ENCODE measurements at places on chromosomes 2 and 18.

GRCh38 chr2:136351684-136352083 lies 233.7 kb upstream of the CXCR4 start:
- DNase-seq: no peak

GRCh38 chr18:36468161-36468560 lies 170.6 kb downstream of the FHOD3 start:
- no peak for DNase-seq

DNA sequence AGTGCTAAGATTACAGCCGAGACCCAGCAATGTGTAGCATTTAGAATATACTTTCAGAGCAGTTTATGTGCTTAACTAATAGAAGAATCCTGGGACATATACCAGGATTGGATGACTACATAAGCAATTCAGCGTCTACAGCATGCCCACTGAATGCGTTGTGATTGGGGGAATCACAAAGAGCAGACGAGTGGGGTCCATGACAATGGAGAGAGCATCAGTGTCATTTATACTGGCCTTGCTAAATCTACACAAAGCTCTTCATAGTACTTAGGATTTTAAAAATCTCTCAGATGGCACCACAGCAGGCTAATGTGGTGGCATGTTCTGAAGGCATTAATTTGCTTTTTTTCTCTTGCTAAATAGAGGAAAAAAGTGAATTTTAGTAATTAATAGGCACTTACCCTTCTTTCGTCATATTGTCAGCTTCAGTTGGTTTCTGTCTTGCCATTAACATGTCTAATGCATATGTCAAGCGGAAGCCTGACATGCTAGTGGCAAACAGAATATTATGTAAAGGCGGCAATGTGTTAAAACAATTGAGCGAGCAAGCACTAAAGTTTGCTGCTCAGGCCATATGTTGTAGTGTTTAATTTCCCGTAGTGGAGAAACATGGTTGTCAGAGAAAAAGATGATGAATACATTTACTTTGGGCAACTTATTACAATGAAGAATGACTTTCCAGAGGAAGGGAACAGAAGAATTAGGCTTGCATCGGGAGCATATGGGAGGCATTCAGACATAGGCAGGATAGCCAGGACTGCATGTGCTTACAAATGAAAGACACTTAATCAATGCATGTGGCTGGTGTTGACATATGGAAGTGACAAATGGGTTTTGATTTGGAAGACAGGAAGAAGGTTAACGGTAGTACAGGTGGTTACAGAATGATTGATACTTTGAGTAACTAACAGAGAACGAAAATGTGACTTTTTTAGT lies 145.2 kb downstream of the ICOS start:
- no peak for DNase-seq

DNA sequence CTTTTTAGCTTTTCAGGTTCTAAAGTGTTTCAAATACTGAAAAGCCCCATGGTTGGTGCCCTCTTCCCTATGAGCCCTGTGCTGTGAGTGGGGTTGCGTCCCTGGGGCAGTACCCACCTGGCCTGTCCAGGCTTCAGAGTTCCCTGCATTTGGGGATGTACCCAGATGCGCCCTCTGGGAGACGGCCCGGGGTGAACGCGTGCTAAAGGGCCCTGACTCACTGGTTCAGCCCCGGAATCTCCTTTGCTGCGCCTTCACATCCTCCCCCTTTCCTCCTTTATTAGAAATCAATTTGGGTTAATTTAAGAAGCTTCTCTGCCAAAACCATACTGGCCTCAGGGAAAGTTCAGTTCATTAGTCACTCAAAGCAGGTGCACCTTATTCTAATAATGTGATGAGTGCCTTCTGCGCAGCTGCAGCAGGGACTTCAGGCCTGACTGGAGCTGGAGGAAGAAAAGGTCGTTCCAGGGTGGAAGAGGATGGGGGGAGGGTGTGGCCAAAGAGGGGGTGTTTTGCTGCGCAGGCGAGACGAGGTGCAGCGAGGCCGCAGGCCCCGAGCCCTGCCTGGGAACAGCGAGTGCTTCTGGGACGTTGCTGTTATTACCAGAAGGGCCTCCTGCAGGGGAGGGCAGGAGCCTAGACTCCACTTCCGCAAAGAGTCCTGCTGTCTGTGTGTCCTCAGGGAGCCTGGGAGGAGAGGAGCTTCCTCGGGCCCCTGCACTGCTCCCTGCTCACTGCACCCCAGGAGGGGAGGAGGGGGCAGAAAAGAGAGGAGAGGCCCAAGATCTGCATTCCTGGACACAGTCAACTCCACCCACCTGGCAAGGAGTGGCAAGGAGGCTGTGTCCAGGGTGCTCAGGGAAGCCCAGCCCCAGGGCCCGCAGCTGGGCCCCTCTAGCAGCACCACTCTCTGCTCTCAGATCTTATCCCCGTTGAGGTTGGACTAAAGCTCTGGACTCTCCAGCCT lies 223.2 kb upstream of the PXDN start:
- DNase-seq: no peak

GRCh38 chr2:38671303-38671702 lies 5.4 kb downstream of the GALM start:
- DNase-seq: no peak

- peak; percentile 80 for DNase-seq
Measured at GRCh38 chr2:102063487-102063911, 71.7 kb downstream of the IL1R2 start.

DNA sequence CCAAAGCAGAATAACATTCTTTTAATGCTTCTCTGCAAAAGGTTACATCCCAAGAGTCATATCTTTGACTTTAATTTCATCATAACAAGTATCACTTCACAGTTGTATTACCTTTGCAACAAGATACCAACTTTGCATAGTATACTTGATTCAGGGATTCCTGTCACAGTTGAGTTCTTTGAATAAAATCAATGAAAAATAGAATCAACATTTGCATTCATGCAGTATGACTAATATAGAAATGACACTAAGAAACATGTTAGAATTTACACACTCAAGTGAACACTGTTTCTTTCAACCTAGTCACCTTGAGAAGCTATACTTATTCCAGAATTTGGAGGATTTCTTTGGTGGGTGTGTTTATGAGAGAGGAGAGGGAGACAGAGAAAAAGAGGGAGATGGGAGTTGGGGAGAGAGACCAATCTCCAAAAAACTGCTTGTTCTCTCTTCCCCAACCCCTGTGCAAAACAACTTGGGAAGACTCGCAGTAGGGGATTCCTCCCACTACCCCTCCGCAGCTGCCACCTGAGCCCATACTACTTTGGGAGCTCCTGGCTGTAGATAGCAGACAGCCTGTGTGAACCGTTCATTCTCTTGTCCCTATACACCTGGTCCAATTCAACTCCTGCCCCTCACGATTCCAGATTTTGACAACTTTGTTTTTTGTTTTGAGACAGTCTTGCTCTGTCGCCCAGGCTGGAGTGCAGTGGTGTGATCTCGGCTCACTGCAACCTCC lies 57.7 kb downstream of the PELI1 start:
- DNase-seq: no peak

GRCh38 chr18:59570101-59570775 lies 127.0 kb downstream of the CCBE1 start:
- no peak for DNase-seq

DNA sequence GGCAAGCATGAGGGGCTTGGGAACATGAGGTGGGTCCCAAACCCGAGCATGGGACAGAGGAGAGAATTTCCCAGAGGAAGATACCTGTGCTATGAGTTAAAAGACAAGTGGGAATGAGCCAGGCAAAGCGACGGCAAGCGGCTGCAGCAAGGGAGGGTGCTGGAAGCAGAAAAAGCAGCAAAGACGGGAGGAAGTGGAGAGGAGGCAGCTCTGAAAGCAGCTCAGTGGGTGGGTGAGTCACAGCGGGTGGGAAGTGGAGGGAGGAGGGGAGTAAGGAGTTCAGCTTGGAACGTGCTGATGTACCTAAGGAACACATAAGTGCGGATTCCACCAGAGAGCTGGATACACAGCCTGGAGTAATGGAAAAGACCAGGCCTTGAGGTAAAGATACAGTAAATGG lies 41.4 kb downstream of the THUMPD2 start:
- no peak for DNase-seq

- DNase-seq: no peak
Measured at GRCh38 chr18:5584746-5585417, 41.1 kb upstream of the EPB41L3 start.

DNA sequence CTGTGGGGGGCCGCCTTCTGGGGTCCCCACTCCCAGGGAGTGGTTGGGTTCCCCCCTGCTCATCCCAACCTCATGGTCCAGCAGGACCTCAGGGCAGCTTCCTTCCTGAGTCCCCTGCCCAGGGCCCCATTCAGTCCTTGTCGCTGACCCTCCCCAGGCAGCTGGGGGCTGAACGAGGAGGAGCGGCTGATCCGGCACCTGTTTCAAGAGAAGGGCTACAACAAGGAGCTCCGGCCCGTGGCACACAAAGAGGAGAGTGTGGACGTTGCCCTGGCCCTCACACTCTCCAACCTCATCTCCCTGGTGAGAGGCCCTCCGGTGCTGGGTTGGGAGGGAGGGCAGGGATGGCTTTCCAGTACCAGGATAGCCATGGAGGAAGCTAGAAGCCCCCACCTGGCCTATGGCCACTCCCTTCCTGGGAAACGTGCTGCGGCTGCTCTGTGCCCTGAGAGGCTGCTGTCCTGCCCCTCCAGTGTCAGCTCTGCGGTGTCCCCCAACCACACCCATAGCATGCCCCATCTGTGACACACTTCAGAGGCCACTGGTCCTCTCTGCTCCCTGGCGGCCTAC lies 497 bp downstream of the CHRND start:
- no peak for DNase-seq

GRCh38 chr18:6414118-6414722 lies 491 bp downstream of the L3MBTL4 start:
- DNase-seq: peak; percentile 87

- DNase-seq: no peak
Measured at GRCh38 chr2:101435001-101435862, 39.7 kb downstream of the RFX8 start.

GRCh38 chr2:150733051-150733618 lies 245.7 kb upstream of the RND3 start:
- DNase-seq: no peak

DNA sequence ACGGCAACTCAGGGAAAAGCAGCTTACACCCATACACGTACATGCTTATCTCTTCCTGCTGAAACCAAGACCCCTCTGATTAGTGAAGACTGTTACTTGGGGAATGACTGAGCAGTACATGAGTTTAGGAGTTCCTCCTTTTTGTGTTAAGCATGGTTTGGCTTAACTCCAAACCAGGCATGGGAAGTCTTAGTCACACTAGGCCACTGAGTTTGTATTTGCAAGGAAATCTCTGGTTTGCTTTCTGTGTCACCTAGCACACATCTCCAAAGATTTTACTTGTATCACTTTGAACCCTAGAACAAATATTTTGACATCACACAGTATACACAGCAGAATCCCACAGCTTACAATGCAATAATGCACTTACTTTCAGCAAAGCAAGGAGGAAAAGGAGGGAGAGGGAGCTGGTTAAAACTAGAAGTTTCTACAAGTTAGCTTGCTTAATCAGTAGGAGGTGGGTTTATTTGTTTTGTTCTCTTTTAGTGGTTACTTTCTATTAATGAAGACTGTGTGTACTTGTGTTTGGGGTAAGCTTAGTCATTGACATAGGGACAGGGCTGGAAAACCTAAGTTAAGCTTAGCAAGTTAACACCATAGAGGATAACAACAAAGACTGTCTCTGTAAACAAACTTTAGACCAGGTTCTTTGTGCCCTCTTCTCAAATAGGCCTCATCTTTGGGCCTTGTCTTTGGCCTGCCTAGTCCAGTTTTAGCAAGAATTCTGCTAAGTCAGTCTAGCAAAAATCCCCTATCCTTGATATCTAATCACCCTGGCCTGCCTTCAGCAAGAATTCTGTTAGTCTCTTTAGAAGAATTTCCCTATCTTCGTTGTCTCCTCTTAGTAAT lies 219.4 kb downstream of the MREG start:
- no peak for DNase-seq

- no peak for DNase-seq
Measured at GRCh38 chr18:79640875-79641274, 38.7 kb upstream of the CTDP1 start.

DNA sequence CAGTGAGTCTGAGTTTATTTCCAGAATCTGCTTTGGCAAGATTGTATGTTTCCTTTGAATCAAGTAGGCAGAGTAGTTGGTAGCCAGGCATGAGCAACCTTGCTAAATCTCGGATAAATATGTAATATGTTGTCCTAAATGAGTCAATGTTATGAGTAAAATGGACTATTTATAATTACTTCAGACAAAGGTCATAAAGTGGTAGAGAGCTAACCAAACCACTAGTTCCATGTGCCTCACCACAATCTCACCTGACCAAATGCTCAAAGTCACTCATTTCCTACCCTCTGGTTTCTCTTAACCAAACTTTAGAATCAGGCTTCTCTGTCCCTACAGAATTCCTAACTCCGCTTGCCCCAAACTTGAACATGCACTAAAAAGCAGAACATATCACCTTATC lies 261.2 kb upstream of the FSIP2 start:
- DNase-seq: no peak

DNA sequence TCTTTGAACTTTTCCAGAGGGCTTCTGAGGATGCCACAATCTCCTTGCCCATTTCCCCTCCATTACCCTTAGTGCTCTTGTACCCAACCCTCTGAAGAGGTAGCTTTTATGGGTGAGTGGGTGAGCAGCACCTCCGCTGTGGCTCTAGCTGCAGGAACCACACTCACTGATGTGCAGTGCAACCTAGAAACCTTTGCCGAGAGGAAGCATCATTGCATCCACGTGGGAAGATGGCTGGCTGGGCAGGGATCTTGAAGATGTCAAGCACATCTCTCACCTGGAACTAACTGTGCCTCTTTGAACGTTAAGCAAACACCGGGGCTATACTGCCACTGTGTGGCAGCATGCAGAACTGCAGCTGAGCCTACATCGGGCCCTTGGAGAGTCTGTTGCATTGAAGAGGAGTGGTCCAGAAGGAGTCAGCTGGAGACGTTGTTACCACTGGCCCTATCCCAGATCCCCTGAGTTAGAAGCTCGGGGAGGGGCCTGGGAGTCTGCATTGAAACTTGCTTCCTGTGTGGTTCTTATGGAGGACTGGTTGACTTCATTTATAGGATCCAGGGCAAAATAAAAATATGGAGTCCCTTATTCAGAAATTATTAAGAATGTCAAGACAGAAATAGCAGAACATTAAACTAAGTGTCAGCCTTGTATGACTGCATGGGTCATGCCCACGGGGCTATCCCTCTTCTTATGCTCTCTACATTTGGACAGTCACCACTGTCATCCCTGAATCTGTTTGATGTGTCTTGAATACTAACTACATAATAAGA lies 28.7 kb downstream of the IGFBP5 start:
- DNase-seq: peak; percentile 67

DNA sequence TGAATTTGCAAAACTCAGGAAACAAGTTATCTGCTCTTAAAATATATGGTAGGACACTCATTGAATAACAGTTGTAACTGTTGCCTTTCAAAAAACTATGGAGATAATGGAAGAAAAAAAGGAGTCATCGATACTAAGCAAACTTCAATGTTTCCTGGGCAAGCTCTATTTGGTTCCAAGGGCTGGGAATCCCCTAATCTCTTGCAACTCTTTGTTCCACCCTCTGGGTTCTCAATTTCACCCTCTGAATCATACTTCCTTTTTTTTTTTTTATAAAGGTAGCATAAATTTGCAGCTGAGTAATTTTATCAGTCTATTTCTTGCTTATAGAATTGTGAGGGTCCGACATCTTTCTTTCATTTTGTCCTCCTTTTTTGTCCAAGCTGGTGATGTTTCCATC lies 36.7 kb downstream of the SLC9A4 start:
- DNase-seq: no peak

- no peak for DNase-seq
Measured at GRCh38 chr2:46284796-46285195, 12.4 kb upstream of the EPAS1 start.

- no peak for DNase-seq
Measured at GRCh38 chr2:145431181-145431951, 911.4 kb upstream of the ZEB2 start.

GRCh38 chr2:46117379-46117778 lies 179.8 kb upstream of the EPAS1 start:
- no peak for DNase-seq

Data from lower lobe of right lung (tissue), 2 donors.